ENCODE measurements at places on chromosomes 1 and 21.

GRCh38 chr21:28747464-28747863 lies 245.2 kb downstream of the LTN1 start:
- DNase-seq = no peak

- no peak for DNase-seq
Observed at GRCh38 chr1:43750083-43750482, 42.7 kb downstream of the ST3GAL3 start.

GRCh38 chr1:232987046-232987773 lies 36.8 kb downstream of the NTPCR start:
- no peak for DNase-seq

DNA sequence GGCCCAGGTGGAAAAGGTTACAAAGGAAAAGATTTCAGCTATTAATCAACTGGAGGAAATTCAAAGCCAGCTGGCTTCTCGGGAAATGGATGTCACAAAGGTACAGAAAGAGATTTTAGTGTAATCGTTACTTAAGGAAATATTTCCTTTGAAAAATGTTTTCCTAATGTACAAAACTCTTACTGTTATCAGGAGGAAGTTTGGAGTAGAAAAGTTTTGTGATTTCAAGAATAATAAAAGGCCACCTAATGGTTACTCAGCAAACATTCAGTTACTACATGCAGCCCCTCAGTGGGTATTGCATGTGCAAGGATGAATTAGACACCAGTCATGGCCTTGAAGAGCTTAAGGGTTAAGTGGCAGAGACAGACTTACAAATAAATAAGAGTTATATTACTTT lies 85.2 kb downstream of the SDCCAG8 start:
- DNase-seq = no peak
